Activated CD8-positive, alpha-beta memory T cell treated with anti-CD3 and anti-CD28 coated beads for 48 hours (primary cell): ENCODE measurements at places on chromosomes 1 and 21.

GRCh38 chr21:33893917-33894316 is 21.7 kb downstream of the ATP5PO start:
- no peak for DNase-seq

GRCh38 chr1:156540955-156541354 is 31.4 kb downstream of the IQGAP3 start:
- no peak for DNase-seq

GRCh38 chr1:207346513-207346912 is 25.0 kb downstream of the CD55 start:
- no peak for DNase-seq

- DNase-seq = no peak
These were observed 158.6 kb downstream of the SYT2 start for GRCh38 chr1:202551683-202552082.

DNA sequence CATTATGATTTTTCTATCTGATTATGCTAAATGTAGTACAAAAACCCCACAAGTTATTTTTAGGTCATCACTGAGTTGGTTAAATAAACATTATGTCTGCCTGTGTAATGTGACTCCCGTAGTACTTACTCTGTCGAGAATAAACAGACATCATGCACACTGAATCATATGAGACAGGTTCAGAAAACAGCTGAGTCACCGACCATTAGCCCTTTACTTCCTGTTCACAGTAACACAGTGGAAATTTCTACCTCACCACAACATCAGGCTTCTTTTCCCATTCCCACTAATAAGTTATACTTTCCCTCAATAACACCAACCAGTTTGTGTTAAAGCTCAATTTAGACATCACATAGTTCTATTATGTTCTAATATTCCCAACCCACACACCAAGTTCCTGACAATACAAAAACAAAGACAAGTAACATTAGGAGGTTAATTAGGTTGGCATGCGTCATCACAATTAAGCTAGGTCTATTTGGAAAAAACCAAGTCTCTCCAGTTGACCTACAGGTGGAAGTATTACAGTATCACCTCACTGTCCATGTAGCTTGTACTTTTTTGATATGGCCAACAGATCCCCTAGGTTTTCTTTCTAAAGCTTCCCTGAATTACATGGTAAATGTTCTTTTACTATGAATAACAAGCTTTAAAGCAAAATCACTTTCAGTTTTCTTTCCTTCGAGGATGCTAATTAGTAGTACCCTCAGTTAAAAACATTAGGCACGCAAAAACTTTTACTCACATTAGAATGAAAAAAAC is 154.2 kb downstream of the EIF4G3 start:
- no peak for DNase-seq

DNA sequence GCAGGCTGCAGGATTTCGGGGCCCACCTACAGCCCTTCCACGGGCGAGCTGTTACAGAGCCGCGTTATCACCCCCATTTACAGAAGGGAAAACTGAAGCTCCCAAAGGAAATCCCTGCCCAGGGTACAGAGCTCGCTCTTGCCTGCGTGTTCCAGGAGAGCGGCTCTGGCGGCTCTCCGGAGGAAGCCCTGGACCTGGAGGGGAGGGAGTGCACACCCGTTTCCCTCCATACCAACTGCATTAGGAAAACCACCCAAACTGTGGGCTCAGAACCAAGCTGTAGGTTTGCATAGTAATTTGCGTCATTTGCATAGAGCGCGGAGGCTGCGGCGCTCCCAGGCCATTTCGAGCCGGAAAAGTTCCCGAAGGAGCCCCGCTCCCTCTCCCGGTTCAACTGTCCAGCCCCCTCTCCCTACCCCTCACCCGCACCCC is 24.7 kb upstream of the ADGRB2 start:
- DNase-seq = no peak

DNA sequence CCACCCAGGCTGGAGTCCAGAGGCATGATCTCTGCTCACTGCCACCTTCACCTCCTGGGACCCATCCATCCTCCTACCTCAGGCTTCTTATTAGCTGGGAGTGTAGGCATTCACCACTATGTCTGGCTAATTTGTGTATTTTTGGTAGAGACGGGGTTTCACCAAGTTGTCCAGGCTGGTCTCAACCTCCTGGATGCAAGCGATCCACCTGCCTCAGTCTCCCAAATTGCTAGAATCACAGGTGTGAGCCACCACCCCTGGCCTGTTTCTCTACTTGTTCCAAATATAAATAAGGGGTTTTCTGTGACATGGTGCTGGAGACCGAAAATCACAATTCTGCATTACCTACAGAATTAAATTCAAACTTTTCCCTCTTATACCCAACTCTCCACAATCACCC is 36.6 kb upstream of the HSD3B1 start:
- DNase-seq = no peak

GRCh38 chr1:218625393-218625792 is 280.3 kb downstream of the TGFB2 start:
- DNase-seq = no peak

GRCh38 chr1:101235696-101236515 is 913 bp upstream of the S1PR1 start:
- peak; percentile 61 for DNase-seq

DNA sequence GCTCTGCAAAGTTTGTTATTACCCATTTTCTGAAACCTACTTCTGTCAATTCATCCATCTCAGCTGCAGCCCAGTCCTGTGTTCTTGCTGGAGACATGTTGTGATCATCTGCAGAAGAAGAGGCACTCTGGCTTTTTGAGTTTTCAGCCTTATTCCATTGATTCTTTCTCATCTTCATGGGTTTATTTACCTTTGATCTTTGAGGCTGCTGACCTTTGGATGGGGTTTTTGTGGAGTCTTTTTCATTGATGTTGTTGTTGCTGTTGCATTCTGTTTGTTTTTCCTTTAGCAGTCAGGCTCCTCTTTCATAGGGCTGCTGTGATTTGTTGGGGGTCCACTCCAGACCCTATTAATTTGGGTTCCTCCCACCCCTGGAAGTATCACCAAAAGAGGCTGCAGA is 164.3 kb downstream of the FCRL5 start:
- DNase-seq = no peak

- no peak for DNase-seq
These were observed 27.8 kb upstream of the LYPD8 start for GRCh38 chr1:248783367-248783766.

GRCh38 chr1:24119489-24119858 is 7.5 kb upstream of the MYOM3 start:
- DNase-seq = no peak

GRCh38 chr1:22218618-22219250 is 75.8 kb upstream of the WNT4 start:
- no peak for DNase-seq

DNA sequence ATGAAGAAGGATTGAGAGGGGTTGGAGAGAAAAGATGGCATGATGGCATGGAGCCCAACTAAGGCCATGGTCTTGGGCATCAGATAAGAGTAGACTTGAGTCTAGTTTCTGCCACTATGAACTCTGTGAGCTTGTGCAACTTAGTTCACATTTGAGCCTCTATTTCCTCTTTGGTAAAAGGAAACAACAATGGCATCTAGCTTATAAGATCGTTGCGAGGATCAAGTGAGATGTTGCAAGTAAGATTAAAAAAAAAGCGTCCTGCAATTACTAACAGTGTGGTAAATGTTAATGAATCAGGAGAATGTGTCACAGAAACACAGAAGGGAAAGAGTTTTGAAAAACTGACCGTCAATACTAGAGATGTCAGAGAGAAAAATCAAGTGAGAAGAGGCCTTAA is 202.9 kb upstream of the FGGY start:
- no peak for DNase-seq

GRCh38 chr1:165228111-165228655 is 128.3 kb downstream of the LMX1A start:
- DNase-seq = no peak

DNA sequence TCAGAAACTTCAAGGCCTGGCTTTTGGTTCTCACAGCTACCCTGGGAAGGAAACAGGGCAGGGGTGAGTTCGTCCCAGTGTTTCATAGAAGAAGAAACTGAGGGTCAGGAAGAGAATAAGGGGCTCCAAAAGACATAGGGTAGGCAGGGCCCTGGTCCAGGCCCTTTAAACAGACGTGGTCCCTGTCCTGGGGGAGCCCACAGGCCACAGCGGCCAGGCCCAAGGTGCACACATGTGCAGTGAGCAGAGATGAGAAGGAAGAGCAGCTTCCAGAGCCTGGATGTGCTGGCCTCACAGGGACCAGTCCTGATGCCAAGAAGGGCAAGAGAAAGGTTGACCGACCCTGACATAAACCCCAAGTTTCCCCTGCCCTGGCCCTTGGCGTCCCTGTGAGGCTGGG is 295.4 kb upstream of the VAMP3 start:
- no peak for DNase-seq

DNA sequence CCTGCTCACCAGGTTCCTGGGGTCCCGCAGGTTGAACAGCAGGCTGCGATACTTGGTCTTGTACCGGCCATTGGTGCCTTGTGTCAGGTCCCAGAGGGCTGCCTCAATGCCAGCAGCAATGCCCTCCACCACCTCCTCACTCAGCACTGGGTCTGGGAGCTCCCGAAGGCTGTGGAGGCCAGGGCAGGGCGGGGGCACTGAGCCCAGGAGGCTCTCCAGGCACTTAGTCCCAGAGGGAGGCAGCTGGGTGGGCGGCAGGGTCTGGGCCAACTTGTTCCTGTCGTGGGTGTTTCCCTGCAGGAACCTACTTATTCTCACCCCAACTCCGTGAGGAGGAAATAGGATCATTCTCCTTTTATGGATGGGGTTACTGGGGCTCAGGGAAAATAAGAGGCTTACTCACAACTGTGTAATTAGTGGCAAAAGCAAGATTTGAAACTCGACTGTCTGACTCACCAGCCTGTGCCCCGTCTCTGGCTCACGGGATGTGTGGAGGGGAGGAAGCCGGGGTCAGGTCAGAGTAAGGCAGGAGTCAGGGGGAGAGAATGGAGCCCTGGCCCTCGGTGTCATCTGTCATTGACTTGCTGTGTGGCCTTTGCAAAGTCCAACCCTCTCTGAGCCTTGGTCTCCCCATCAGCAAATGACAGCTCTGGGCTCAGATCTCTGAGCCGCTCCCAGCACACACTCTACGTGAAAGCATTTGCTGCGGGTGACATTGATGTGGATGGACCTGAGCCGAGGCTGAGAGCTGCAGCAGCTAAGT is 17.2 kb downstream of the SPOCD1 start:
- no peak for DNase-seq

DNA sequence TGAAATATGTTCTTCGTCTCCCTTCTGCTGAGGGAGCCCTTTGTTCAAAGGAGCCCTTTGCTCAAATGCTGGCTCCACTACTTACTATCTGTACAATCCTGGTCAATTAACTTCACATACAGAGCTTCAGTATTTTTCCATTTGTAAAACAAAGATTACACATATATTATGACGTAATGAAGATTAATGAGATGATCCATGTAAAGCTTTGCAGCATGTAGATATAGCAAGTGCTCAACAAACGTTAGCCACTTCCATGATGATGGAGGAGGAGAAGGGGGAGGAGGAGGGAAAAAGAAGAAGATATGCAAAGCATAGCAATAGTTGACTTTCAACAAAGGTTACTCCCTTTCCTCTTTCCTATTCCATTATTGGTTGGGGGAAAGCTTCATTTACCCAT is 10.1 kb upstream of the DDAH1 start:
- no peak for DNase-seq
